ENCODE measurements at places on chromosomes 13 and 19.

DNA sequence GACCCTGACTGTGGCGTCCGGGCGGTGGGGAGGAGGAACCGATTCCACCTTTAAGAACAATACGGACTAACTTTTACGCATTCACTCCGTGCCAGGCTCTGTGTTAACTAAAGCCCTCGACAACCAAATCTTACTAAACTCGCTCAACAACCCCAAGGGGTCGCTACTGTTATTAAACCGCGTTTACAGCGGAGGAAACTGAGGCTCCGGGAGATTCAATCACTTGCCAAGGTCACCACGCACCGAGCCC is 1.2 kb downstream of the SAMD1 start:
- DNase-seq: no peak

DNA sequence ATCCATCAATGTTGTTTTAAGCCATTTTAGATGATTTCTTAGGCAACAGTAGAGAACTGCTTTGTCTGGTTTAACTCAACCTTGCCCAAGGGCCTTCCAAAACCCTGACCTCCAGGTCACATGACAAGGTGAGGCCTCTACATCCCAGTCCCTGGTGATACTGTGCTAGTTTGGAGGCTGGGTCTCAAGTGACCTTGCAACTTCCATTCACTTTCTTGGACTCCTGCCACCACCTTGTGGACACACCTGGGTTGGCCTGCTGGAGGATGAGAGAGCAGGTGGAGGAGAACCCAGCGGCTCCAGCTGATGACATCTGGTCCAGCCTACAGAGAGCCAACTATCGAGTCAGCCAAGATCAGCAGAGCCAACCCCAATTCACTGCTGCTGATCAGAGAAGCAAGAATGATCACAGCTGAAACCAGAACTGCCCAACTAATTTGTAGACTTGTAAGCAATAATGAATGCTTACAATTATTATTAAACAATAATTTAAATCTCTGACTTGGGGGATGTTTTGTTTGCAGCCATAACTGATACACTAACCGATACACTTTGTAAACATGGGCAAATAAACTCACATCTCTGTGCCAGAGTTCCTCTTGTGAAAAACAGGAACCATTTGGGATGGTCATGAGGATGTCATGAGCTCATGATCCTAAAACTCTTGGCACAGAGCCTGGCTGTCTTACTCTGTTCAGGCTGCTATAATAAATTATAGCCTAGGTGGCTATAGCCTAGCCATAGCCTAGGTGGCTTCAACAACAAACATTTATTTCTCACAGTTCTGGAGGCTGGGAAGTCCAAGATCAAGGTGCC is 11.5 kb downstream of the FAM187B start:
- DNase-seq: no peak

DNA sequence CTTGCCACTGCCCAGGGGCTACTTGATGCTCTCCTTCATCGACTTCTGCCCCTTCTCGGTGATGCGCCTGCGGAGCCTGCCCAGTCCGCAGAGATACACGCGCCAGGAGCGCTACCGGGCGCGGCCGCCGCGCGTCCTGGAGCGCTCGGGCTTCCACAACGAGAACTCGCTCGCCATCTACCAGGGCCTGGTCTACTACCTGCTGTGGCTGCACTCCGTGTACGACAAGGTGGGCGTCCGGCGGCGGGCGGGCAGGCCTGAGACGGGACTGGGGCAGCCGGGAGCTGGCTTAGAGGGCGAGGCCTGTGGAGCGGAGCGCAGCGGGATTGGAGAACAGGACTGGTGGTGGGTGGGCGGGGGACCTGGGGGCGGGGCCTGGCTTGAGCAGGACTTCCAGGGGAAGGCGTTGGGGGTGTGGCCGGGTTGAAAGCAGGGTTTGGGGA is 12.7 kb upstream of the PSMD8 start:
- DNase-seq: no peak

- peak; percentile 44 for DNase-seq
Observed at GRCh38 chr13:93226623-93227279, at the start of gene GPC6. GPC6 (plus strand) TSS chr13:93226807.

- DNase-seq: no peak
Observed at GRCh38 chr19:42143341-42144234, 11.3 kb upstream of the POU2F2 start.

DNA sequence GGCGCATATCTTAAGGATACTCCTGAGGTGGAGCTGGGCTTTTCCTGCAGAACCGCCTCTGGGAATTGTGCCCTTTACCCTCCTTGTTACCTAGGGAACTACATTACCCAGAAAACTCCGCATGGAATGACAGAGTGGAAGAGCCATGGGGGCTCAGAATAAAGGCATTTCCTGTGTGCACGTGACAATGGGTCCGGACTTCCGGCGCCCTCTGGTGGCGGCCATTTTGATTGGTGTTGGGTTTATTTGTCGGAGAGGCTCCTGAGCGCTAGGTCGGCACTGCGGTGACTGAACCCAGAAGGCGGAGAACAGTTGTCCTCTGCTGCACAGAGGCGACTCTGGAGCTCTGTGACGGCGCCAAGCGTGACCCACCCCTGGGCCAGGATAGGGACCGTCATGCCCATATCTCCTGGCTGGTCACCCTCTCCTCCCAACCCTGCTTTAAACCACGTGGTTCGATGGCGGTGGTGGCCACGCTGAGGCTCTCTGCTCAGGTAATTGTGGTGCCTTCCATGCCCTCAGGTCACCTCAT is at the start of gene ZNF587B:
Gene ZNF587B (plus strand): TSS at position 229 of the 532 bp plus-strand sequence. CDS start 230 bp downstream, at position 459.
- no peak for DNase-seq

DNA sequence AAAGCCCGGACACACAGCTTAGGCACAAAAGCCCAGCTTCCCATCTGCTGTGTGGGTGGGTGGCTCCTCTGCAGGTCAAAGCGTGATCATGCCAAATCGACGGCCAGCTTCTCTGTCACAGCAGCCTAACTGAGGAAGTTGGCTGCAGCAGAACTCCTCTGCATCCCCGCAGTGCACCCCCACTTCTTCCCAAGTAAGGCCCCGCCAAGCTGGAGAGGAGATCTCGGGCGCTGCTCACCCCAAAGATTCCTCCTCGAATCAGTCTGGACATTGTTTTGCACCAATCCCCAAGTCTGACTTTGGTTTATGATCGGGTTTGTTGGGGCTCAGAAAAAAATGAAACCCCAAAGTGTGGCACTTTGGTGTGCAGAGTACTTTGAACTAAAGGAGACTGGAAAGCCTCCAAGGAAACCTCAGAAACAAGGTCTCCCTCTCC is 19.7 kb upstream of the CPB2 start:
- no peak for DNase-seq

DNA sequence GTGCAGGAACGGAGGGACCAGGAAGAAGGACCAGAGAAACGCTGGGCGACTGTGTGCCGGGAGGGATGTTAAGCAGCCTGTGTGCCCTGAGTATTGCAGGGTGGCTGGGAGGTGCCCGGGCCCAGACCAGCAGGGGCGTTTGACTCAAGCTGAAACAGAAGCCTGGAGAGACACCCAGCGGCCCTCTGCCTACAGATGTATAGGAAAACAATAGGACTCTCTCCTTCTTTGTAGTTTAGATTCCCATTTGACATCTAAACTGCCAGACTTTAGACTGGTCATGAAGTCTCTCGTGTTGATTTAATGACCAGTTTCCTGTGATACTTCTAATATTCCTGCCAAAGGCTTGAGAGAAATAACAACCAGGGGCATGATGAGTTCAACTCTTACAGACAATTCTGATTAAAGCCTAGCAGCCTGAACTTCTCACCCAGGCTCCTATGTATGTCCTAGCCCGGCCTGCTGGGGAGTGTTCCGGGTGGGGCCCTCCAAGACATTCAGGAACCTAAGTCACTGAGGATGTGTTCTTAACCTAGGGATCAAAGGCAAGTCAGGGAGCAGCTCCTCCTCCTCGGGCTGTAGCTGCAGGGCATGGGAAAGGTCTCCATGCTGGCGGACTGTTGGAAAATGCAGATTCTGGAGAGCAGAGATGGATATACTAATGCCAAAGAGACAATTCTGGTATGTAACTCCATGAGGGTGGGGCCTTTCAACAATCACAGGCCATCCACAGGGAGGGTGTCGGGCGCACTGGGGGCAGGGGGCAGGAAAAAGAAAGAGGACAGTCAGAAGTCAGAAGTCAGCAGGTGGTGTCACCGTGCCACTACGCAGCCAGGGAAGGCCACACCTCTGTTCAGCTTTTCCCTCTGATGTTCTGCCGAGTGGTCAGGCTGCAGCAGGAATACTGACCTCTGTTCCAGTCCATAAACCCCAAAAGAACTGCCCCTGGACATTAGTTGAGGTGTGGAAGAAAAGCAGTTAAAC is 131.8 kb downstream of the STARD13 start:
- no peak for DNase-seq

GRCh38 chr19:4597975-4598671 is 38.6 kb upstream of the SEMA6B start:
- no peak for DNase-seq

- no peak for DNase-seq
Observed at GRCh38 chr13:34803756-34804155, 138.3 kb upstream of the NBEA start.

DNA sequence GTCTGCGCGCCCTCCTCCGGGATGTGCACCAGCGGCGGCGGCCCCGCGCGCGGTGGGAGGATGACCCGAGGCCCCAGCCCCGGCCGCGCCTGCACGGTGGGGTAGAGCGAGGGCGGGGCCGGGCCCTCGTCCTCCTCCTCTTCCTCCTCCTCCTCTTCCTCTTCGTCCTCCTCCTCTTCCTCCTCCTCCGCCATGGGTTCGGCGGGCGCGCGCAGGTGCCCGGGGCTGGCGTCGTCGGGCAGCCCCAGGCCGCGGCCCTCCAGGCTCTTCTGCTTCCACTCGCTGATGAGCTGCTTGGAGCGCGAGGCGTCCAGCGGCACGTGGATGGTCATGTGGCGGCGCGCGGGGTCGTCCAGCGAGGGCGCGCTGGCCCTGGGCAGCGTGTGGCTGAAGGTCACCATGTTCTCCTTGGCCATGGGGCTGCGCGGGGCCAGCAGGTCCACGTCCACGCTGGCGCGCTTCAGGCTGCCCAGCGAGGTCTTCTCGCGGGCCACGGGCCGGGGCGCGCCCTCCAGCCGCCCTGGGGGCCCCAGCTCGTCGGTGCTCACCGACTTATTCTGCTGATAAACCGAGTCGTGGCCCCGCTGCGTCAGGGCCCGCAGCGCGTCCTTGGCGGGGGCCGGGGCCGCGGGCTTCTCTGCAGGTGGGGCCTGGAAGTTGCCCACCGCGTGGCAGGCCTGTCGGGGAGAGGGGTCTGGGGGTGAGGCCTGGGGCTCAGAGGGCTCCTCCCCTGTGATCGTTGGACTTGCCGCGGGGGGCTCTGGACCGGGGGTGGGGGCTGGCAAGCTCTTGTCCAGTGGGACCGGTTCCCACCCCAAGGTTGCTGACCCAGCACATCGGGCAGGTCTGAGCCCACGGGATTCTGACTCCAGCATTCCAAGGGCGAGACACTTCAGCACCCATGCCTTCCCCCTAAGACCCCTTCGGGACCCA is 8.3 kb downstream of the PLPPR3 start:
- no peak for DNase-seq

- DNase-seq: no peak
Observed at GRCh38 chr19:41545547-41545946, 30.4 kb upstream of the CEACAM21 start.

DNA sequence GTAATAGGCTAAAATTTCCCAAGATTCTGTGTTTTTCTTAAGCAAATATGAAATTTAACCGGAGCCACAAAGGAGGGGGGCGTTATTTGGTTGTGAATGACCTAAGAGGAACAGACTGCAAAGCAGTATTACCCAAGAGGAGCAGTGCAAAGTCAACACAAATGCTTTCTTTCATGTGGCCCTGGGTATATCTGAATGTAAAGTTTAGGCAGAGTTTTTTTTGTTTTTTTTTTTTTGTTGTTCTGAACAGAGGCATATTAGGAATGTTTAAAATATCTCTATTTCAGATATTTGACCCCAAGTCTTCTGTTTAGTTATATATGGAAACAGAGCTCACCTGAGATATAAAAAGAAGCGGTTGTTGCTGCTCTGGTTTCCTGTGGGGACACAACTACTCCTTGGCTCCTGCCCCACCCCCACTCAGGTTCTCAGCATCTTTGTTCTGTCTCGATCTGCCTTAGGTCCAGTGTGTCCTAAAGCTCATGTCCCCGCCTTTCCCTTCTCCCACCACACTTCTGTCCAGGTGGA is 220.7 kb downstream of the RFC3 start:
- no peak for DNase-seq

- DNase-seq: no peak
Observed at GRCh38 chr19:30341611-30342201, 30.5 kb upstream of the ZNF536 start.

- DNase-seq: no peak
Observed at GRCh38 chr19:29896802-29897201, 45.2 kb upstream of the URI1 start.

DNA sequence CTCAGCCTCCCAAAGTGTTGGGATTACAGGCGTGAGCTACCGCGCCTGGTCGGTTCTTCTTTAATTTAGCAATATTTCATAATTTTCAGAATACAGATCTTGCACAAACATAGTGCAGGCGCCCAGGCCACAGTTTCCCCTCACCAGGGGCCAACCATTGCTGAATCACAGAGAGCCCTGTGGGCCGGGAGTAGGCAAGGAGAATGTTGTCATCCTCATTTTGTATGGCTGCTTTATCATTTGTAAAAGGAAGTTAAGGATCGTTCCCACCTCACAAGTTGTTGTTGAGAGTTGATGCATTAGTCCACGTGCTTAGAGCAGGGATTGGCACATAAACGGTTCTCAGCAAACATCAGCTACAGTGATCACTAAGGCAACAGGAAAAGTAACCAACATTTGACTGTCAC is 30.2 kb downstream of the MEIS3 start:
- DNase-seq: no peak

DNA sequence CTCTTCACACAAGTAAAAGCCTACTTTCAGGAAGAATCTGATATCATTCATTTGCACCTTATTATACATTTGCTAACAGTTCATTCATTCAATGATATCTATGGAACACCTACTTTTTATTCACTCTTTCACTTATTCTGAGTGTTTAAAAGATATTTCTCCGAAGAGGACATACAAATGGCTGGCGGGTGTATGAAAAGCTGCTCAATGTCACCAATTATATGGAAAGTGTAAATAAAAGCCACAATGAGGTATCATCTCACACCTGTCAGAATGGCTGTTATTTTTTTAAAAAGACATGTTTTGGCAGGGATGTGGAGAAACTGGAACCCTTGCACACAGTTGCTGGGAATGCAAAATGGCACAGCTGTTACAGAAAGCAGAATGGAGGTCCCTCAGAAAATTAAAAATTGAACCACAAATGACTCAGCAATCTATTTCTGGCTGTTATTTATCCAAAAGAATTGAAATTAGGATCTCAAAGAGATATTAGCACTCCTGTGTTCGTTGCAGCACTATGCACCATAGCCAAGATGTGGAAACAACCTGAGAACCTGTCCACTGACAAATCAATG is 127.6 kb upstream of the IRS2 start:
- no peak for DNase-seq

- DNase-seq: peak; percentile 63
Observed at GRCh38 chr13:43232873-43233265, 209.5 kb downstream of the DNAJC15 start.

GRCh38 chr13:51397262-51397941 is 55.4 kb downstream of the INTS6 start:
- no peak for DNase-seq

DNA sequence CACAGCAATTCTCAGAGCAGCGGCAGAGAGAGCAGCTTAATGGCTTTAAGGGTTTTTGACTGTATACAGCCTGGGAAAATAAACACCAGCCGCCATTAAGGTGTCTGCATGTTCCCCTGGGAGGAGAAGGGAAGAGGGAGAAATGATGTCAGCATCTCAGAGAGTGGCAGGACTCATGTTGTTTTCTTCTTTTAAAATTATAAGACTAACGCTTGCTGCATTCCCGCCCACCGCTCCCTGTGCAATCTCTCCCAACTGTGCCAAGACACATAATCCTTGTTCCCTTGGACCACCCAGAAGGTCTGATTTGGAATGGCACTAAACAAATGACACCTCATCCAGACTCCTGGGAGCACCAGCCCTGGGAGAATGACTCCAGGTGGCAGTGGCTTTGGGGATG is 27.7 kb upstream of the FAM216B start:
- no peak for DNase-seq

Data from HS-5 (cell line).